ENCODE measurements at places on chromosomes 16 and 17.

DNA sequence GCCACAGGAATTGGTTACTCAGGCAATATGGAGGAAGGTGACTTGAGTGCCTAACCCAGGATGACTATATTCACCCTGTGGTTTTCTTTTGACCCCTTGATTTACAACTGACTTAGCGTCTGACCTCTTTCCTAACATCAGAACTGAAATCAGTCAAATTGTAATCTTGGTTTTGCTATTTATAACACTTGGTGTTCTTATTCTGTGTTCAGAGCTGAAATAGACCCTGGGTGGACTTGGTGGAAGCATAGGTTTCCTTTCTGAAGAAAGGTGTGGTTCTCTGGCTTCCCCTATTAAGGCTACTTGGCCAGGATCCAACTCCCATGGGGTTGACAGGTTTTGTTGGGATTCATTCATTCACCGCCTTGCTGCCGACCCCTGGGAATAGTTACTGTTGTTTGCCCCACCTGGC is 80.8 kb downstream of the CLEC16A start:
- no peak for DNase-seq

DNA sequence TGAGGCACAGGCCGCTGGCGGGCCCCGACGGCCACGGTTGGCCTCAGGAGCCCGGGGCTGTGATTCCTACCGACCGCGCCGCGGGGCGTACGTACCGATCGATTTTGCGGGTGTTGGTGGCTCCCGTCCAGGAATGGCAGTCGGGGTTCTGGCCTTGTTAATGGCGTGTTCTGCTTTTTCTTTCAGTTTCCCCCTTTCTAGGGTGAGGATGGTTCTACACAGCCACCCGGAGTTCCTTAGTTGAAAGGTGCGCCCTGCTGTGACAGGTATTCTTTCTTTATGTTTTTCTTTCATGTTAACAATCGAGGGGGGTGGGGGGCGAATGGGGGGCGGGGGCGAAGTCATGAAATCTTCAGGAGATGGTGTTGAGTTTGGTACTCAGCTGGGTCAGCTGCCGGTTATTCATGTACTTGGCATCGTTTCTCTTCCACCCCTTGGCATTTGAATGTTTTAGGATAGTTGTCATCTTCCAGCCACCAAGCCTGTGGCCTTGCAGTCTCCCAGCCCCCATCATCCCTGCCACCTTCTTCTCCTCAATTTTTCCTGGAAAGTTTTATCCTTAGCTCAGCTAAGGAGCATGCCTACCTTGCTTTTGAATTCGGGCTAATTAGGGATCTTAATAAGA is 802 bp downstream of the CYLD start:
- DNase-seq: peak; percentile 56

DNA sequence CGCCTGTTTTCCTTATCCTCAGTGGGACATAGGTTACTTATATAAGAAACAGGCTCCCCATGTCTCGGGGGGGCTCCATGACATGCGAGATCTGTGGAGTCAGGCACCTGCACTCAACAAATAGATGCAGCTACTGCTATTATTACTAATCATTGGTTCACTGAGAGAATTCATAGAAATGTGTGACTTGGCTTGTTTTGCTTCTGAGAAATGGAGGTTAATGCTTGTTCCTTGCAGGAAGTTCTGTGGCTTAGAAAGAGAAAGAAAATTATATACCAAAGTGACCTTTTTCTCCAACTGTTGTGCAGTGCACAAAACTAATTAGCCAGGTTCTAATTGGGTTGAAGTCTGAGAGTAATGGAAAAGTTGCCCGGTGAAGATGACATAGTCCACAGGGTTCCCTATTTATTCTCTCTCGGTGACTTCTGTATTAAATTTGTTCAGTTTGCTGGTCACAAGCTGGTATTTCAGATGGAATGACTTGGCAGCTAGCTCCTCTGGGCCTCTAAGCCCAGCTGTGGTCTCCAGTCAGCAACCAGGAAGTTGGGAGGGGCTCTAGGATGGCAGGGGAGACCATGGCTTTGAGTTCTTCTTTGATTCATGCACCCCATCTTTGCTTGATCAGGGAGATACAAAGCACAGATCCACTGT is 17.6 kb upstream of the MAF start:
- no peak for DNase-seq

DNA sequence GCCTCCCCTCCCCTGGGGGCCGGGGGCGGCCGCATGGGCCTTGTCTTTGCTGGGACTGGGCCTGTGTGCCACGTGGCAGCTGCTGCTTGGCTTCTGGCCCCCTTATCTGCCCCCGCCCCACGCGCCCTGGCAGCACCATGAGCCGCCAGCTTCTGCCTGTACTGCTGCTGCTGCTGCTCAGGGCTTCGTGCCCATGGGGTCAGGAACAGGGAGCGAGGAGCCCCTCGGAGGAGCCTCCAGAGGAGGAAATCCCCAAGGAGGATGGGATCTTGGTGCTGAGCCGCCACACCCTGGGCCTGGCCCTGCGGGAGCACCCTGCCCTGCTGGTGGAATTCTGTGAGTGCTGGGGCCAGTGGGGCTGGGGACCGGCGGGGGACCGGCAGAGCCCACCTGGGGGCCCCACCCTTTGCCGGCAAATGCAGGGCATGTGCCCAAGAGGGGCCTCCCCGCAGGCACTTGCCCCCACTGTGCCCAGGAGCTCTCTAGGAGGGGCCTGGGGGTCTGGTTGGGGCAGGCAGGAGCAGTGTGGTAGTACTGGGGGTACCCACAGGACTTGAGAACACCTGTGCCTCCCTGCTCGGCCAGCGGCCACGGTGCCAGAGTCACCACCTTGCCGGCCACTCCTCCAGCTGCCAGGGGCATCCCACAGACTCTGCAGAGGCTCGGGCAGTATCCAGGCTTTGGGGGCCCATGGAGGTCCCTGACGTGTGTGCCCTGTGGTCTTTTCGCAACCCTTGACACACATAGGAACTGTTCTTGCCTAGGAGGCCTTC is at the start of gene PDIA2:
Gene PDIA2, plus strand, starts transcription at position 132 of the 773 bp plus-strand sequence. Its CDS starts 6 bp downstream, at position 138.
- DNase-seq: no peak

DNA sequence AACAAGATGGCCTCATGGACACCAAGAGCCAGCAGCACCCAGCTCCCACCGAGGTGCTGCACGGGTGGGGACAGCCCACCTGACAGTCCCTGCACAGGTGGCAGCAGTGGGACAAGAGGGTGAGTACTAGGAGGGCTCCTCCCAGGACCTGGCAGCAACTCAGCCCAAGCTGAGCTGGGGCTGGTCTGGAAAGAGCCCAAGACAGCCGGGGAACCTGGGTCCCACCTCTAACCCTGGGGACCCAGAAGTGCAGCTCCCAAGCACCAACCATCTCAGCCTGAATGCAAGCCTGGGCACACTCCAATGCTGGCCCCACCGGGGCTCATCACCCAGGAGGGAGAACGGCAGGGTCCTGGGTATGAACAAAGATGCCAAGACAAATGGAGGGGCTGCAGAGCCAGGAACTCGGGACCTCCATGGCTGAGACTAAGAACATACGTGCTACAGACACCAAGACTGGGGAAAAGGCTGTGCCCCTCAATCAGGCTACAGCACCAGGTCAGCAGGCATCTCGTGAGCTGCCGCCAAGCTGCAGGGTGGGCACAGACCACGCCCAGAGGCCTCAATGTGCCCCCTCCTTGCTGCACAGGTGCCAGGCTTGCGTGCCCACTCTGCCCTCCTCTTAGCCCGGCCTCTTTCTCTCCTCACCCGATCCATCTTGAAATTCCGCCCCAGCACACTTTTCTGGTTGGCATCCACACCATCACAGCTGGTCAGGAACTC is 37.5 kb upstream of the GSG1L start:
- no peak for DNase-seq

DNA sequence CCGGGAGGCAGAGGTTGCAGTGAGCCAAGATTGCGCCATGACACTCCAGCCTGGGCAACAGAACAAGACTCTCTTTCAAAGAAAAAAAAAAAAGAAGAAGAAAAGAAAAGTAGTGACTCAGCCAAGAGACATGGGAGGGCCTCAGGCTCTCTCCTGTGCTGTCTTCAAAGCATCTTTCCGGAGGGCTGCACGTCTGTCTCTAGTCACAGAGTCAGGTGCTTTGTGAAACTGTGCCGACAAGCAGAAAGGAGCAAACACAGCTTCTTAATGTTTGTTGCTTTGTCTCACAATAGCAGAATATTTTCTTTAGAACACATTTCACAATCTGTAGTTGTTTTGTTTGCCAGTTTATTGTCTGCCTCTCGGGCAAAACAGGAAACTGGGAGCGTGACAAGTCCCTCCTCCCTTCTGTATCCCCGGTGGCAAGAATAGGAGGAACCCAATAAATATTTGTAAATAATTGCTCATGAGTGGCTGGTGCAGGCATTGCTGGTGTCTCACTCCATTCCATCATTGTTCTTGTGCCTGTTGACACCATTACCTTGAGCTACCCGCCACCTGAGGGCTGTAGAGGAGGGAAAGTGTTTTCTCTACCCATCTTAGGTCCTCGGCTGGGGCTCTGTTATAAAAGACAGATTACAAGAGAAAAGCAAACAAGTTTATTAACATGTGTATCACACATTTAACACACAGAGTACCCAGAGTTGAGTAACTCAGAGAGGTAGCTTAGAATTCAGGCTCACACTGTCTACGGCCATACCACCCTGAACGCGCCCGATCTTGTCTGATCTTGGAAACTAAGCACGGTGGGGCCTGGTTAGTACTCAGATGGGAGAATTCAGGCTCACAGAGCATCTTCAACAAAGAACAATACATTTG is 5.5 kb downstream of the GAST start:
- no peak for DNase-seq

DNA sequence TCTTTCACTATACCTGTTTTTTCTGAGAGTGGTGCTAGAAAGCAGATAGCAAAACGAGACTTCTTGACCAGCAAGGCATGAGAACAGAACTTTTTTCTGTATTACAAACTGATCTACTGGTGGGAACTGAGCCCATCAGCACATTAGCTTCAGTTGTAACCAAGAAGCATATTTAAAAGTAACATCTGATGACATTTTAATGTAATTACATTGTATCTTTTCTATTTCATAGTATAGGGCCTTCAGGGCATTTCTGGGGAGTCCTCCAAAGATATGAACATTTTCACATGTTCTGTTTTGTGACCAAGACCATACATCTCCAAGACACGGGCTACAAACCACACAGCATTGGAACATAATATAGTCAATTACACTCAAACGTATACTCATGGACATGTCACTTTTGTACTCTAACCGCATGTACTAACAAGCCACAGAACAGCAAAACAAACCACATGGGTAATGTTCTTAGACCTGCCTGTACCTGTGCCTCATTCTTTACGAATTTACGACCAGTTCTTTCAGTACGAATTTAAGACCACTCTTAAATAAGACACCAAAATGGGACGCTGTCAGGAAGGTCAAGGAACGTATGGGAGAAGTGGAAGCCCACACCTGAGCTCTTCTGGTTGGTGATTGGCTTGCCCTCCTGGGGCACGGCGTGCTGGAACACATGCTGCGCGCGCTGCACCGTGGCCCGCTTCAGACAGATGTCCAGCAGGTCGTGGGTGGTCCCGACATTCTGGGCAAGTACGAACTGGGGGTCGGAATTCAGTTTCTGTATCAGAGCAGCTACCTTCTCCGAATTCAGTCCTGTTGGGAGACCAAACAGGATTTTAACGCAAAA is 825 bp downstream of the BLMH start:
- no peak for DNase-seq

DNA sequence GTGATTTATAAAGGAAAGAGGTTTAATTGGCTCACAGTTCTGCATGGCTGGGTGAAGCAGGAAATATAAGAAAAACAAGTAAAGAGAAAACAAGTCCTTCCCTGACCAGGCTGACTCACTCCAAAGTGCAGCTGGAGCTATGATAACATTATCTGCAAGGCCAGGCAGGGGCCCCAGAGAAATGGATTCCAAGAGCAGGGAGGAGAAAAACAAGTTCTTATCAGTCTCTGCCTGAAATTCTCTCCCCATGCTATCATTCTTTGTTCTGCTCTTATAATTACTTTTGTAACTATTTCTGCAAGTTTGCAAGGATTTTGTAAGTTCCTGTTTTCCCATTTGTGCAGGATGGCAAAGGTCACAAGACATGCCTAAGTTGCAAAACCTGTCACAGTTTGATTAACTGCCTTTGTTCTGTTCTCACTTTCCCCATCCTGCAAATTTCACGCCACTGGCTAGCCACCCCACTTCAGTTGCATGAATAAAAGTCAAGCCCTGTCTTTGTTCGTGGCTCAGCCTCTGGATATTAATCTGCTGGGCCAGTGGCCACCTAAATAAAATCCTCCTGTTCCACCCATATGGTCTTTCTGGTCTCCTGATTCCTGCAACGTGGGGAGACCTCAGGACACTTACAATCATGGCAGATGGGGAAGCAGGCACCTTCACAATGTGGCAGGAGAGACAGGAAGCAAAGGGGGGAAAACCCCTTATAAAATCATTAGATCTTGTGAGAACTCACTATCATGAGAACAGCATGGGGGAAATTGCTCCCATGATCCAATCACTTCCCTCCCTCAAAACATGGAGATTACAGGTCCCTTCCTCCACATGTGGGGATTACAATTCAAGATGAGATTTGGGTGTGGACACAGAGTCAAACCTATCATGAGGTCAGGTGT is 13.1 kb downstream of the ABCA9 start:
- DNase-seq: no peak

- DNase-seq: no peak
These were observed 190.7 kb upstream of the KCNJ16 start for GRCh38 chr17:69884356-69884755.

DNA sequence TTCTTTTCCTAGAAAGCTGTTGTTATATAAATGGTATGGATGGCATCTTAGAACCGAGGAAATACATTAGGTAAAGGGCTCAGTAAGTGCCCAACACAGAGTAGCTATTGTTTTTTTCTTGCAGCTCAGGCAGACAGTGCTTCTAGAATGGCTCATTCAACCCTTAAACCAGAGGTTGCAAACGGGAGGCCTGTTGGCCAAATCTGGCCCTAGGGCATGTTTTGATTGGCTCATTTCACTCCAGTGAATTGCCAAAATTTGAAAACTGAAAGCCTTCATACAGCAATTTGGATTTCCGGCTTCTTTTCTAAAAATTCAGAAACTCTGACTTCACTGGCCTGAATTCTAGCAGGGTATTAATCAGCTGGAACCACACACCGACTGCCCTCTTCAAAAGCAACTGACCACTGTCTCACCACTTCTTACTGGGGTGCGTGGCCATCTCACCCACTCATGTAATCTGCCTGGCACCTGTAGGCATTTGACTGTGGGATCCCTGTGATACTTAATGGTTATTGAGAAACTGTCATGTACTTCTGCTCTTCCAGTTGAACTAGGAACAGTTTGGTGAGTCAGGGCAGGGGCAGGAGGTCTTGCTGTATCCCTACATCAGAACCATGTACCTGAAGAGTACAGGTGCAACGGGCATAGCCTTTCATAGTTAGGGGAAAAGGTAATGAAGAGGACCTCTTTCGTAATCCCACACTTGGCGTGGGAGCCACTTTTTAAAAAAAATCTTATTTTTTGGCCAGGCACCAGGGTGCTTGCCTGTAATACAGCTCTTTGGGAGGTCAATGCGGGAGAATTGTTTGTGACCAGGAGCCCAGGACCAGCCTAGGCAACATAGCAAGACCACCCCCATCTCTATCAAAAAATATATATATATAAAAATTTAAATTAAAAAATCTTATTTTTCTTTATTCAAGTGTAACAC is 53.6 kb upstream of the SCNN1B start:
- no peak for DNase-seq

DNA sequence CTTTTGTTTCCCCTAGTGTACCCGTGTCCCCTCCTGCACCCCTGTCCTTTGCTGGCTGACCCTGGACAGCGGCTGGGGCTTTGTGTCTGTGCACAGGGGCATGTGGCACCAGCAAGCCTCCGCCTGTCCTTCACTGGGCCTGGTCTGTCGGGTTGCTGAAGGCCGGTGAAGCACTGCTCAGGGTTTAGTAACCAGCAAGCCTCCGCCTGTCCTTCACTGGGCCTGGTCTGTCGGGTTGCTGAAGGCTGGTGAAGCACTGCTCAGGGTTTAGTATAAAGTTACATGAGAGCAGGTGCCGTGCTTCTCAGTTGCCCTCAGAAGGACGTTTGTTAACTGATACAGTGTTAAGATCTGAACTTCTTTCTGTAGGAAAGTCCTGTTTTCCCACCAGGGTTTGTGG is 33.8 kb downstream of the DEF8 start:
- DNase-seq: no peak

All from C1 segment of cervical spinal cord (tissue), 14 donors.